ENCODE measurements at places on chromosomes 12 and 14.
A peak's percentile ranks its signal among the peaks of the same experiment; 100 is the strongest.

- DNase-seq, result no peak
Measured at GRCh38 chr14:85912141-85912540, 382.2 kb downstream of the FLRT2 start.

GRCh38 chr14:68789821-68790643, 2.8 kb downstream of the ZFP36L1 start:
- no peak for DNase-seq

GRCh38 chr14:33859306-33859705, 91.6 kb downstream of the EGLN3 start:
- DNase-seq, result no peak

DNA sequence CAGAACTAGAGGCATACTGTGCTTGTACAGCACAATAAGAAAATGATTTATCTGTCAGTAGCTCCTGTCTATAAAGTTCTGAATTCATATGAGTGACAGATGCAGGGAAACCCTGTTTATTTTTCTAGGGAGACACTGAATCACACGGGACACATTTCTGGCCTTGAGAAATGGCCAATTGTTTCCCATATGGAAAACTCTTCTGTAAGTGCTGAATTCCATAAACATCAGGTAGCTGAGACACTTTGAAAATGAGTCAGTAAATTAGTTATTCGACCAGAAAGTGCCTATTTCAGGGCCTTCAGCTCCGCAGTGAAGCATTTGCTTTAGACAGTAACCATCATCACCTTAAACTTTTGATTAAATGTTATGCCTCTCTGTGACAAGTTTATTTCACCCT, 184.4 kb downstream of the TMEM132D start:
- no peak for DNase-seq

- DNase-seq, result no peak
Measured at GRCh38 chr12:112711507-112711906, 80.0 kb upstream of the RPH3A start.

GRCh38 chr12:30427555-30427954, 268.1 kb downstream of the IPO8 start:
- no peak for DNase-seq

DNA sequence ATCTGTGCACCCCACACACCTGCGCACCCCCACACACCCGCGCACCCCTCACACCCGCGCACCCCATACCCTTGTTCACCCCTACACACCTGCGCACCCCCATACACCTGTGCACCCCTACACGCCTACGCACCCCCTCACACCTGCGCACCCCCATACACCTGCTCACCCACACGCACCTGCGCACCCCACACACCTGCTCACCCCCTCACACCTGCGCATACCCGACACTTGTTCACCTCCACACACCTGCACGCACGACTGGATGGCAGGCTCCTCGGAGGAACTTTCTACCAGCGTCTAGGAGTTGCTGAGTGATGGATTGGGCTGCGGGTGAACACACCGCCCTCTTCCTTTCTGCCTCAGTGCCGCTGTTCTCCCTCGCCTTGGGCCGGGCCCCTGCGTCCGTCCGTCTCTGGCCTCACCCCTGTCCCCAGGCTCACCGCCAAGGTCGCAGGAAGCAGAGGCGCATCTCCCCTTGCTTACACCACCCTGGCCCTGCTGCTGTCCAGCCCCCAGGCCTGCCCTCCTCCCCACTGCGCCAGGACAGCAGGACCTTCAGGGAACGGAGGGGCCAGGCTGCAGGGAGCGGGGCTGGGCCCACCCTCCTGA, 20.7 kb upstream of the TMEM106C start:
- DNase-seq, result no peak

DNA sequence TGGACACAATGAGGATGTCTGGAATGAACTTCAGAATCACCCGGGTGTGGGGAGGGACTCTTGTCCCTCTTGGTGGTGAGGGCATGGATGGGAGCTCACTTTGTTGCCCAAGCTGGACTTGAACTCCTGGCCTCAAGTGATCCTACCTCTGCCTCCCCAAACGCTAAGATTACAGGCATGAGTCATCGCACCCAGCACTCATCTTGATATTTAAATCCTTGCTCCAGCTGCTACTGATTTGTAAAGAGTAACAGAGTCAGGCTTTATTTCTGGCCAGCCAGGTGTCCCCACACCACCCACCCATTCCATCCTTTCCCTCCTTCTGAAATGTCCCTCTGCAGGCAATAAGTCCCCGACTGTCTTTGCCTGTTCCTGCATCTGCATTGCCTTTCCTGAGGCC, 4.9 kb downstream of the DDX54 start:
- no peak for DNase-seq

GRCh38 chr14:24337824-24338175, 2.0 kb downstream of the RIPK3 start:
- no peak for DNase-seq

- DNase-seq, result no peak
Measured at GRCh38 chr14:58783792-58784511, 146.2 kb downstream of the DACT1 start.

- no peak for DNase-seq
Measured at GRCh38 chr12:1773937-1774655, 46.3 kb upstream of the LRTM2 start.

GRCh38 chr12:17108877-17109541, 503.0 kb upstream of the LMO3 start:
- no peak for DNase-seq

DNA sequence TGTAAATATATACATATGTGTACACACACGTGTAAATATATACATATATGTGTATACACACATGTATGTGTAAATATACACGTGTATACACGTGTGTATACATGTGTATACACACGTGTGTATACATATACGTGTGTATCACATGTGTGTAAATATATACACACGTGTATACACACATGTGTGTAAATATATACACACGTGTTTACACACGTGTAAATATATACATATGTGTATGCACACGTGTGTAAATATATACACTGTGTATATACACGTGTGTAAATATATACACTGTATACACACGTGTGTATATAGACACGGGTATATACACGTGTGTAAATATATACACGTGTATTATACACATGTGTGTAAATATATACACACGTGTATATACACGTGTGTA, 71.7 kb downstream of the RPAP3 start:
- DNase-seq, result no peak

GRCh38 chr14:104876251-104876699, 11.2 kb downstream of the CEP170B start:
- DNase-seq, result peak; percentile 44

GRCh38 chr12:52204931-52205505, 13.2 kb upstream of the KRT80 start:
- DNase-seq, result no peak

- DNase-seq, result no peak
Measured at GRCh38 chr12:10362828-10363657, 26.8 kb downstream of the KLRK1 start.

DNA sequence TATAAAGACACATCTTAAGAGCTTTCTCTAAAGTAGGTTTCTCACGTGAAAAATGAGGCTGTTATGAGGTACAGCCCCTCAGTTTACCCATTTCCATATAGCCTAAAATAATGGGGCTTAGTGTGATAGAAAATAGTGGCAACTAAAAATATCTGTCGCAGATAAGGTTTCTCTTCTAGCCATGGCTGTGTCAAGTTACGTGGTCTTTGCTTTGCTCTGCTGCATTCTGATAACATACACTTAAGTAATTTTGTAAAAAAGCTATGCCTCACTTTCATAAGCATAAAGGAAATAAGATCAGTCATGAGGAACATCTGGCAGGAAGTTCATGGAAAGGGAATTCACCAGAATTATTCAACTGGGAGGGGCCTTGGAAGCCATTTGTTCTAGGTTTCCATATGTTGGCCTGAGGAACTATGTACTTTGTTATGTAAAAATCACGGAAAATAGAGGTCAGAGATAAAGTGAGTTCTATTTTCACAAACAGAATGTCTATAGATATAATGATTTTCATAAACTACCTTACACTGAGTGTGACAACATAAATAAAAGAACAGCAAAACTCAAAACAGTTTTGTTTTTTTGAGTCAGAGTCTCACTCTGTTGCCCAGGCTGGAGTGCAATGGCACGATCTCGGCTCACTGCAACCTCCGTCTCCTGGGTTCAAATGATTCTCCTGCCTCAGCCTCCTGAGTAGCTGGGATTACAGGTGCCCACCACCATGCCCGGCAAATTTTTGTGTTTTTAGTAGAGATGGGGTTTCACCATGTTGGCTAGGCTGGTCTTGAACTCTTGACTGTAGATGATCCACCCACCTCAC, 195.6 kb upstream of the KRR1 start:
- peak; percentile 42 for DNase-seq

GRCh38 chr12:66636771-66637170, 42.1 kb downstream of the GRIP1 start:
- DNase-seq, result no peak

DNA sequence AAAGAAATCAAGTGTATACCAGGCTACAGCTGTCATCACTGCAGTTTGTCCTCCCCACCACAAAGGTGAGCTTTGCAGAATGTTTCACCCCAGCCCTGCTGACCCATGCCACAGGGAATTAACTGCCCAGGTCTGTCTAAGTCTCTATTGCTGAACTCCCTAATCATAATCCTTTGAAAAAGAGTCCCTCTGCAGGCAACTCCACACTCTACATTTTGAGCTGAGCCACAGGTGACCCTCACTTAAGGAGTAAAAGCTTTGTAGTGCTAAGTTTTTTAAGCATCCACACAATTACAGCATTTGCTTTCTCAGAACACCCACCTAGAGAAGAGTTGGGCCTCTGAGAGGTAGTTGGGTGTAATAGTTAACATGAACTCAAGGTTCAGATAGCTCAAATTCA, 90.0 kb downstream of the C12orf50 start:
- no peak for DNase-seq

- no peak for DNase-seq
Measured at GRCh38 chr12:29612912-29613311, 115.4 kb upstream of the OVCH1 start.

DNA sequence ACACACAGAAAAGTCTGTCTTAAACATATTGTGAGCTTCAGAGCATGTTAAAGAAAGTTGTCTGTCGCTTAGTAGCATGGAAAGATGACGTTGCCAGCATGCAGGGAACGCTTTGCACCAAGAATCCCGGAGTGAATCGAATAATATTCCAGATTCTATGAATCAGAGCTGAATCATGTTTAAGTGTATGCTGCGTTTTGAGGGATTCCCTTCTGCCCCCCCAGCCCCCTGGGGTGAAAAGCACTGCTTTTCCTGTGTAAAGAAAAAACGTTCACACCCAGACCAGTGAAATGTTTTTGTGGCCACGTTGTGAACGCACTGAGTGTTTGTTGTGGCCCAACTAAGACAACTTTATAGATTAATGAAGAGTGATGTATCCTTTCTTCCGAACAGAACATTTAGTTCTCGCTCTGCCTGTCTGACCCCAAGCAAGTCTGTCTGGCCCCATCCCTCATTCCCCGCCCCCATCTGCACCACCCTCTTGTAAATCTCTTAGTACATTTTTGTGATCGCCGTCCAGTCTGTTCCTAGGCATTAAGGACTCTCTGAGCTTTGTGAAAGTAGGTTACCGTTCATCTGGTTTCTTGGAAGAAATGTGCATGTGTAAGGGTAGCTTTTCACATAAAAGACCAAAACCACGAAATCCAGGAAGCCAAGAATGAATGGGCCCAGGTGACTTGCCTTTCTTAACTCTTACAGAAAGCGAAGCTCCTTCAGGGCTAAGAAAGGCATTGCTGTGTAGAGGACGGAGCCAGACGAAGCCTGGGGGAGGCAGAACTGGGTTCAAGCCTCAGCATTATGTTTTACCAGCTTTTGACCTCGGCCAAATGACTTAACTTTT, 103.0 kb downstream of the SAMD4A start:
- no peak for DNase-seq

- DNase-seq, result no peak
Measured at GRCh38 chr14:20642182-20642581, 691 bp upstream of the OR6S1 start.

DNA sequence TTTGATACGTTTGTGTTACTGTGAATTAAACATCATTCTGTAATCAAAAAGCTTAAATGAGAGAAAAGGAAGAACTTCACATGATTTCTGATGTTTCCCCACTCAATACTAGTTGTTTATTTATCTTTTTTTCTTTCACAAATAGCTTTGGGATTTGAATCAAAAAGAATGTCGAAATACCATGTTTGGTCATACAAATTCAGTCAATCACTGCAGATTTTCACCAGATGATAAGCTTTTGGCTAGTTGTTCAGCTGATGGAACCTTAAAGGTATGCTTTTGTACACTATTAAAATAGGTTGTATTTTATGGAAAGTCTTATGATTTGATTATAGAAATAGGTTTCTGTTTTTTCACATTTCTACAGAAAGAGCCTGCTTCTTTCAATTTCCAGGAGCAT, 41.5 kb downstream of the APAF1 start:
- DNase-seq, result no peak

DNA sequence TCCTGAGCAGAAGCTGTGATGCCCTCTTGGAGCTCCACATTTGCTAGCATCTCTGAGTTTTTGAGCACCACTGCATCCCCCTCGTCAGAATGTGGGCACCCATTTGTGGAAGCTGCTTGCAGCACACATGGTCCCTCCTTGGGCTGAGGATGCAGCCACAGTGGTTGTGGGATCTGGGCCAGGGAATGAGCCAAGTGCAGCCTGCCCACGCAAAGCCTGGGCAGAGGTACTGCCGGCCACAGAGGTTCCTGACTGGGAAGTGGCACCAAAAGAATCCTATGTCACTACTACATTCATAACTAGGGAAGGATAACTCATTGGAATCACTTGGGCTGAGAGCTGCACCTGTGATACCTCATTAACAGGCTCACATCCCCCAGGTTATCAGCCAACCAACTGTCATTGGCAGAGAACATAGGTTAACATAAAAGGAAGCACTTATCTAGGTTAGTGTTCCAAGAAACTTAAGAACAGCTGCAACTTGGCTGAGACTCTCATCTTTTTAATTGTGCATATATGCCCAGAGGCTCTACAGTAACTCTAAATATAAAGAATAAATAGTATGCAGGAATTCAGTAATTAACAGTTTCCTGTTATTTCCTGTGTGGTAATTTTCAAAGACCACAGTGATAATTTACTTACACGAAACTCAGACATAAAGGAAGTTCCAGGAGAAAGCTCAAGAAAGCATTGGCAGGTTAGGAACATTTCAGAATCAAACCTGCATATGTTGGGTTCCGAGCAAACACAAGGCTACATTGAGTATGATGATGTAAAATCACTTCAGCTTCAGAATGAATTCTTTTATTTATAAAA, 145.3 kb downstream of the BCAT1 start:
- DNase-seq, result peak; percentile 9

GRCh38 chr14:33618361-33619105, 332.3 kb downstream of the EGLN3 start:
- DNase-seq, result no peak

- DNase-seq, result no peak
Measured at GRCh38 chr12:124147575-124147974, 147.3 kb upstream of the RFLNA start.

DNA sequence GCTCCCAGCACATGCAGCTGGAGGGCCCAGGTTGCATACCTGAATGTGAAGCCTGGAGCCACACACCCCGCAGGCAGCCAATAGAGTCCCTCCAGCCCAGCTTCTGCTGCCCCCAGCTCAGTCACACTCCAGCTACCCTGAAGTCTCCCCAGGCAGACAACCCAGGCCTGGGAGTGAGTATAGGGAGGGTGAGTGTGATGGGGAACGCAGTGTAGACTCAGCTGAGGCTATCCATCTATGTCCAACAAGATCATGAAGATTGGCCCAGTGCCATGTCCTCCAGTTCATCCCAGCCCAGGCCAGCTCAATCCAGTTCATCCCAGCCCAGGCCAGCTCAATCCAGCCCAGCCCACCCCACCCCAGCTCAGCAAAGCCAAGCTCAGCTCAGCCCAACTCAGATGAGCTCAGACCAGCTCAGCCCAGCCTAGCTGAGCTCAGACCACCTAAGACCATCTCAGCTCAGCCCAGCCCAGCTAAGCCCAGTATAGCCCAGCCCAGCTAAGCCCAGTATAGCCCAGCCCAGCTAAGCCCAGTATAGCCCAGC, 330.4 kb downstream of the TMEM121 start:
- no peak for DNase-seq
